ENCODE measurements at places on chromosomes 5 and 9. TPM values are rescaled to one million over a fixed set of nuclear protein-coding genes. Genes with fewer than 3 reads are reported as not detected.

GPR150 gene
- total RNA-seq: not detected

SLC6A19 gene
- not detected for total RNA-seq

CMYA5 gene
- 983 TPM for total RNA-seq

ST8SIA4 gene
- total RNA-seq: 5.4 TPM

PKD2L2 gene
- total RNA-seq: 0.56 TPM

PCDHGA11 gene
- 5.3 TPM for total RNA-seq

CCDC192 gene
- total RNA-seq: not detected

SCGB3A2 gene
- total RNA-seq: not detected

IRX2 gene
- total RNA-seq: 3.7 TPM

HMGCR gene
- 14.6 TPM for total RNA-seq

IRGM gene
- total RNA-seq: not detected

NPR3 gene
- total RNA-seq: 111 TPM

MEIKIN gene
- not detected for total RNA-seq

PWWP2A gene
- total RNA-seq: 13.7 TPM

SLC31A2 gene
- total RNA-seq: 9.5 TPM

FGF10 gene
- 2.6 TPM for total RNA-seq

OTP gene
- total RNA-seq: not detected

TUSC1 gene
- total RNA-seq: 21.6 TPM

SHLD3 gene
- total RNA-seq: 2.4 TPM

PFN3 gene
- not detected for total RNA-seq

FGF1 gene
- total RNA-seq: 70.2 TPM

SLC9A3 gene
- total RNA-seq: 0.75 TPM

DEPDC1B gene
- total RNA-seq: 0.26 TPM

PCDHB2 gene
- 3.4 TPM for total RNA-seq

PCDHGB4 gene
- total RNA-seq: 6.2 TPM

IFNA13 gene
- not detected for total RNA-seq

CATSPER3 gene
- 0.54 TPM for total RNA-seq

Data from heart left ventricle (tissue), 16 donors.